ENCODE measurements at places on chromosomes 1 and 21.
A peak's percentile ranks its signal among the peaks of the same experiment; 100 is the strongest.

GRCh38 chr1:243723458-243724043 is 126.5 kb downstream of the AKT3 start:
- no peak for DNase-seq

DNA sequence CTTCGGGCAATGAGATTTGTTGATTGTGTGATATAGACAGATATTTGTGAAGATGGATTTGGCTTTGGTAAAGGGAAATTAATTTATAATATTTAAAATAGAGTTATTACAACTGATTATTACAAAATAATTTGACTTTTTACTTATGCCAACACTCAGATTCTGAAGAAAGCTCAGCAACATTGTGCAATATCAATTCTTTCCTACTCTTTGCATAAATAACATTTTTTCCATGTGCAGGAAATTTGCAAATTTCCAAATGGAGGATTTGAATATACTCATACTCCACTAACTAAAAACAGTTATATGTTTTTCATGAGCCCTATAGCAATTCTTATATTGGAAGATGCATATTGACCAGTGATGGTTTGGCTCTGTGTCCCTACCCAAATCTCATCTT is 676.4 kb upstream of the ADAMTS5 start:
- no peak for DNase-seq

DNA sequence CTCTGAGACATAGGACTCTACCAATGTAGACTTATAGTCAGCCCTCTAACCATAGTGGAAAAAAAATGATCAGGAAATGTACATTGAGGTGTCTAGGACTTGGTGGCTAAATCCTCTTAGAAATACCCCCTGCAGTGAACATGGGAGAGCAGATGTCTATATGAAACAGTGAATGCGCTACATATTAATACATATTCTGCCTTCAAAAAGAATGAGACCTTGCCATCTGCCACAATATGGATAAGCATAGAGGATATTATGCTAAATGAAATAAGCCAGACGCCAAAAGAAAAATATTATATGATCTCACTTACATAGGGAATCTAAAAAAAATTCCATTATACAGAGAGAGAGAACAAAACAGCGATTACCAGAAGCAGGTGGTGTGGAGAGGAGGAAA is 66.6 kb upstream of the HAO2 start:
- DNase-seq, result no peak

- DNase-seq, result no peak
Measured at GRCh38 chr1:151003180-151003579, 3.5 kb downstream of the MINDY1 start.

DNA sequence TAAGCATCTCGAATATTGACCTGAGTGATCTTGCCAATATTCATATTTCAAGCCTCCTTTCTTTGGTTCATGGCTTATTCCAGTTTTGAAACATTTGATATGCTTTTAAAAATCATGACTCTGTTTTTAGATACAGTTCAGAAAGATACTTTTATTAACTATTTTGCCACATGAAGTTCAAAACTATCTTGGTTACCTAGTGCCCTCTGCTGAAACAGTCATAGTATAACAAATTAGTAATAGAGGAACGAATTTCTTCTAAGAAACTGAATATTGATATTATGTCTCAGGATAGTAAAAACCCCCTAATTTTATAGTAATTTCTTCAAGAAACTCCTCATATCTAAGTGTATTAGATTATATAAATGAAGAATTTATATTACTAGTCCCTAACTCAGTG is 52.6 kb upstream of the RC3H1 start:
- no peak for DNase-seq

- no peak for DNase-seq
Measured at GRCh38 chr1:185627761-185628501, 106.3 kb upstream of the HMCN1 start.

DNA sequence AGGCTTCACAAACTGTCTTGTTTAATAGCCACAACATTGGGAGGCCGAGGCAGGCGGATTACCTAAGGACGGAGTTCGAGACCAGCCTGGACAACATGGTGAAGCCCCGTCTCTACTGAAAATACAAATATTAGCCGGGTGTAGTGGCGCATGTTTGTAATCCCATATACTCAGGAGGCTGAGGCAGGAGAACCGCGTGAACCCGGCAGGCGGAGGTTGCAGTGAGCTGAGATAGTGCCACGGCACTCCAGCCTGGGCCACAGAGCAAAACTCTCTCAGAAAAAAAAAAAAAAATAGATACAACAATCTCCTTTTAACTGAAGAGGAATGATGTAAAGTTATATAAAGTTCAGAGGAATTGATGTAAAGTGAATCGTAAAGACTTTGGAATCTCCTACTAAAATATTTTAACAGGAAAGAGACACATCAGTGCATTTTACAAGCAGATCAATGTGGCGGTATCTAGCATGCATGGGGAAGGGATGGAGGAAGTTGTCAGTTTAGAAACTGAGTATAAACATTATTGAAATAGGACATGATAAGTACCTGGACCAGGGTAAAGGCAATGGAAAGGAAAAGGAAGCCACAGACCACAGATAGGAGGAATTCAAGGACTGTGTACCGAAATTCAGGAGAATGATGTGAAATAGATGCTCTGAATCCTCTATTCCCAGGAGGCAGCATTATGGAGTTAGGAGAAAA is 41.5 kb downstream of the PTPRC start:
- DNase-seq, result no peak

- DNase-seq, result no peak
Measured at GRCh38 chr1:16205891-16206546, 6.4 kb downstream of the ARHGEF19 start.

DNA sequence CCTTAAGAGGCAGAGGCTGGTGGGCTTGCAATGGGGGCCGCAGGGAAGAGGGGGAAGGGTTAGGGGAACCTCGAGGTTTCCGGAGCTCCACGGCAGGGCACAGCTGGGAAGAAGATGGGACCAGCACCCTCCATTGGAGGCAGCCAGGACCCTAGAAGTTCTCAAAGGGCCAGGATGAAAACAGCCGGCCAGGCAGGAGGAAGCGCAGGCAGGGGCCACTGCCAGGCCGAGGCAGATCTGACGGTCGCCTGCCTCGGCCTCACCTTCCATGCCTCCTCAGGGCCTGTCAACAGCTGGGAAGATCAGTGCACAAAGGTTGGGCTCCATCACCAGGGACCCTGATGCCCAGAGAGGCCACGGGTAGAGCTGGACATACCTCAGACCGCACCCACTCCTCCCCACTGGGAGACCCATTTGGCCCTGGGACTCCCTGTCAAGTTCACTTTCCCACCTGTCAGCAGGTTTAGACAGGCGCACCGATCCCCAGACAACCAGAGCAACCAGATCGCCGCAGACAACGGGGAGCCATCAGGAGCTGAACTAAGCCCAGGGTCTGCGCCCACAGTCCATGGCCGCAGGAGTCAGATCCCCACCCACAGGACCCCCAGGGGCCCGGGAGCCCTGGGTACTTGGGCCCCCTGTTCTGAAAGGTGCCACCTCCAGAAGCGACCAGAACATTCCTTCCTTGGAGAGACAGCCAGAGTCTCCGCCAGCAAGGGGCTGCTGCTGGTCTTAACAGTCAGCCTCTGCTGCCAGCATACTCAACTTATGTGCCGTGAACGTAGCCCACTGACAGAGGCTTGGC is 2.2 kb downstream of the SLC19A1 start:
- DNase-seq, result no peak

DNA sequence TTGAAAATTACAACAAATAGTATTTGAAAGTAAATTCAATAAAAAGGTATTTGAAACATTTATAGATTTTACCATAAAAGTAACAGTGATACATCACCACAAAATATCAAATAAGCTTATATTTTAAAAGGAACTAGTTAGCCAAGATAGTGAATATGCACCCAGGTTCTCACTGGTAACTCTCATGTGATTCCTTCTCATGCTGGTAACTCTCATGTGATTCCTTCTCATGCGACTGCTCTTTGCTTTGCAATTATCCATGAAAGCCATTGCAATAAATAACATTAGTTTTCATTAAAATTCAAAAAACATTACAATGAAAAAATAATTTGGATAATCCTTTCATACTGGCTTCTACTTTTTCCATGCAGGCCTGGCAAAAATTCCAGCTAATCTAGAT is 75.4 kb downstream of the AHCTF1 start:
- no peak for DNase-seq

- no peak for DNase-seq
Measured at GRCh38 chr1:169676001-169676400, 35.4 kb downstream of the SELL start.

- DNase-seq, result no peak
Measured at GRCh38 chr1:4166713-4167112, 266.6 kb upstream of the C1orf174 start.

DNA sequence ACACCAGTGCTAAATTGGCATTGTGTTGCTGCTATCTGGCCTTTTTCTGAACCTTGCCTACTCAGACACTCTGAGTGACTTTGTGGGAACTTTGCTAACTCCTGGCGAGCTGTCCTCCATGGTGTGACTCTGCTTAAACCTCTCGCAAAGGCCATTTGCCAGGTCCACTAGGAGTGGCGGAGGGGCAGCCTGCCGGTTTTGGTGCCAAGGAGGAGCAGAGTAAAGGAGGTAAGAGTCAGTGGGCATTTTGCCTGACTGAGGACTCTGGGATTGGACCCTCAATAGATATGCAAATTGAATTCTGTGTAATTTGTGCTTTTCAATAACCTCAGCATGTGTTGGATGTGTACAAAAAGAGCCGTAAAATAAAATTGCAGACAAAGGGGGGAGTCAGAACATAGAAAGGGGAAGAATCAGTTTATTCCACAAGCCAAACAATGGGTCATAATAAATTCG is 386.6 kb upstream of the NFIA start:
- DNase-seq, result no peak

- DNase-seq, result peak; percentile 15
Measured at GRCh38 chr1:116574581-116575291, 3.9 kb upstream of the CD58 start.

- no peak for DNase-seq
Measured at GRCh38 chr1:194865383-194865782, 1679.0 kb upstream of the B3GALT2 start.

GRCh38 chr1:211327346-211327921 is 801 bp downstream of the TRAF5 start:
- DNase-seq, result no peak

GRCh38 chr1:19484338-19484797 is 971 bp downstream of the CAPZB start:
- DNase-seq, result no peak

DNA sequence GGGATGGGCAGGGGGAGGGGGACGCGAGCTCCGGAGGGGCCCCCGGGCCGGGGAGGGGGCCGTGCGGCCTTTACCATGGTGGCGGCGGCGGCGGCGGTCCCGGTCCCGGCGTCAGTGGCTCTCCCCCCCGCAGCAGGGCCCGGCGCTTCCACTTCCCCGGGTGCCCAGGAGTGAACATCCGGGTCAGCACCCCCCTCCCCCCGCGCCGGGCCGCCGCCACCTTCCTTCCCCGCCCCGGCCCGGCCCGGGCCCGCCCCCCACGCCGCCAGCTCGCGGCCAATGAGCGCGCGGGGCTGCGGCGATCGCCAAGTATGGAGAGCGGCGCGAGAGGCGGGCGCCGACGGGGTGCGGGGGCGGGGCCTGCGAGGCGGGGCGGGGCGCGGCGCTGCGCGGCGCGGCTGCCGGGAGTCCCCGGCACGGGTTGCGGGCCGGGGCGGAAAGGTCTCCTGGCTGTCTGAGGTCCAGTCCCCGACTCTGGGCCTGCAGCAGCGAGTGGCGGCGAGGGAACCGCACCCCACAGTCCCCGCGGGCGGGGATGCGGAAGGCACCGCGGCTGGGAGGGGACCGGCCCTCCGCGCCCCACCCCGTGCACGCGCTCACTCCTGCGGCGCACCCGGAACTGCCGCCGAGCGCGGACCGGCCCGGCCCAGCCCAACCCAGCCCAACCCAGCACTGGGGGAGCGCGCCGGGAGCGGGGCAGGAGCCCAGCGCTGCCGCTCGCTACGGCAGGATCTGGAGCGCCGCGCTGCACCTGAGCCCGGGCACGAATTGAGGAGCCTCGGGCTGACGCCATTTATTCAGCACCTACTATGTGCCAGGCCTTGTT is at the start of gene CAPZB:
Gene CAPZB, minus strand, starts transcription at position 178 of the 826 bp plus-strand sequence. Its CDS starts 101 bp downstream, at position 77.
- peak; percentile 51 for DNase-seq

DNA sequence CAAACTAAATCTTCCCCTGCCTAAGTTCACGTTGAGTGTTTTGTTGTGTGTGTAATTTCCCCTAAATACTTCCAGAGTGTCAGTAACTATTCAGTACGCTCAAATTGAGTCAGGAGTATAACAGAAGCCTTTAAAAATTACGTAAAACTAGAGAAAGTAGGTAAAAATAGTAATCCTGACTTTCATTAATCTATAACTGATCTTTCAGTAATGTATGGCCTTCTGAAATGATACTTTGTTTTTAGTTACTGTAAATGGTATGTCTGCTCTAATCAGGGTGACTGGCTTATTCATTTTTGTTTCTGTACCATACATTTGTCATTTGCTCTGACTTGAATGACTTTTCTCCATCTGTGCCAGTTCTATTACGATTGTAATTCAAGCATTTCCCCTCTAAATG is 29.4 kb downstream of the MIER1 start:
- no peak for DNase-seq

- peak; percentile 99 for DNase-seq
Measured at GRCh38 chr1:39657923-39658485, 13.9 kb downstream of the NT5C1A start.

- no peak for DNase-seq
Measured at GRCh38 chr21:45829668-45830067, 151.9 kb upstream of the COL6A1 start.

DNA sequence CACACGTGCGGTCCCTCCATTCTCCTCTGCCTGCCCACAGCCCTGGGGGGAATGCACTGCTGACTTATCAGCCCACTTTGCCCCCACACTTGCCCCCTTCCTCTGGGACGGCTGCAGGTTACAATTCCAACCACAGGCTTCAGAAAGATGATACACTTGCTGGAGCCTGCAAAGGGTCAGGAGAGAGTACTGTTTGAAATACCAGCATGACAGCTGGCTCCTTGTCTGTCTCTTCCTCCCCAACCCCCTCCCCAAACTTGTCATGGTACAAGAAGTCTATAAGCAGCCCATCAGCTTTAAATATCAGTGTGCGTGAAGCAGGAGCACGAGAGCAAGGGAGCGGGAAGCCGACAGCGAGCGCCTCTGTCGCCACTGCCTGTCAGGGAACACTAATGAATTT is 62.4 kb downstream of the ERI3 start:
- DNase-seq, result no peak

GRCh38 chr1:243253211-243253925 is 1.7 kb downstream of the CEP170 start:
- no peak for DNase-seq
